ENCODE measurements at places on chromosomes 1 and 21. TPM values are rescaled to one million over a fixed set of nuclear protein-coding genes. Genes with fewer than 3 reads are reported as not detected.
A peak's percentile ranks its signal among the peaks of the same experiment; 100 is the strongest.

Gene LENEP
- total RNA-seq: not detected

DNA sequence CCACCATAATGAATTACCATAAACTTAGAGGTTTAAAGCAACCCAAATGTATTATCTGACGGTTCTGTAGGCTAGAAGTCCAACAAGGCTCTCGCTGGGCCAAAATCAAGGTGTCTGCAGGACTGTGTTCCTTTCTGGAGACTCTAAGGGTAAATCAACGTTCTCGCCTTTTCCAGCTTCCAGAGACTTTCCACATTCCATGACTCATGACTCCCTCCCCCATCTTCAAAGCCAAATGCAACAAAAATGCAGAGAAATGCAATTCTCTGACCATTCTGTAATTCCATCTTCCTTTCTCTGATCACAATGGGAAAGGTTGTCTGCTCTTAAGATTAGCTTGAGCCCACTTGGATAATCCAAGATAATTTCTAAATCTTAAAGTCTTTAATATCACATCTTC lies 287.1 kb downstream of the LTN1 start:
- no peak for DNase-seq

- no peak for DNase-seq
These were observed 166.4 kb downstream of the PSMG1 start for GRCh38 chr21:39016740-39017315.

DNA sequence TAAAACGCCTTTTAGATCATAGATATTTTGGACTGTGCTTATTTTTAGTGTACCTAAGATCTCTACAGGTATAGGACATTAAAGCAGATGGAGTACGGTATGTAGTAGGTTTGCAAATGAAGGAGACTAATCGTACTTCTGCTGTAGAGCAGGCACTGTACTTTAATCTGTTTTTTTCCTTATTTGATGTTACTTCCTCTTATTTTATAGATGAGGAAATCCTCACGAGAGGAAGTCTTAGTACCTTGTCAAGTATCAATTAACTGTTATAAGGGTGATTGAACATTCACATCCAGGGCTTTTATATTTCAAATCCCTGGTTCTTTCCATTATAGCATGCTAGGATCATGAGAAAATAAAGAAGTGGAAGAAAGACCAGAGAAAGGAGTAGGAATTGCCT lies 41.1 kb downstream of the CACHD1 start:
- DNase-seq: no peak

- DNase-seq: peak; percentile 62
These were observed 2.4 kb downstream of the RAB7B start for GRCh38 chr1:206000641-206001339.

DNA sequence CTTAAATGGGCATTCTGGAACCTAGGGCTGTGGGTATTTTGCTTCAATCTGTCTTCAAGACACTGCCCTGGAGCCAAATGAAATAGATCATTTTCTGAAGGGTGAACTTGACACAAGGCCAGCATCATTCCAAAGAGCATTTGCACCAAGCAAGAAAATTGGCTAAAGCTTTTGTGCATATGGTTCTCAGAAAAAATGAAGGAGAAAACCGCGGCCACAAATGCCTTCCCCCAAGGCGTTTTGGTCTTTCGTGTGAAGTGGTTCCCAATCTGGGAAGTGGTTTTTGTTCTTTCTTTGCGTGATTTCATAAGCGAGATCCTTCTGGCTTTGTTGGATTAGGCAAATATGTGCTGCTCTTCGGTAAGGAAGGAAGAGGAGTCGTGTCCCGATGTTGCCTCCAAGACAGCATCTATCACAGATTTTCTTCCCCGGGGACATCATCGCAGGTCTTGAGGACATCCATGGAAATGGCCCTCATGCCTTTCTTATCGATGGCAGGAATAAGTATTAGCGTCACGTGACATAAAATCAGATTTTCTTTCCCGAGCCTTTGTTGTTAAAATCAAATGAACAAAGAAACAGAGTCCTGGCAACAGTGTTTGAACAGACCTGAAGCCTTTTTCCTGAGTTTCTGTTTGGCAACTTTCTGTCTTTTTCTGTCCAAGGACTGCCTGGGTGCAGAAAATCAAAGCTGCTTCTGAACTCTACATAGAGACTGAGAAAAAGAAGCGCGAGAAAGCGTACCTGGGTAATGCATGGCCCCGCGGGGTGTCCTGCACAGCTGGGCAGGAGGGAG lies 31.0 kb downstream of the ATP5PO start:
- DNase-seq: no peak

DNA sequence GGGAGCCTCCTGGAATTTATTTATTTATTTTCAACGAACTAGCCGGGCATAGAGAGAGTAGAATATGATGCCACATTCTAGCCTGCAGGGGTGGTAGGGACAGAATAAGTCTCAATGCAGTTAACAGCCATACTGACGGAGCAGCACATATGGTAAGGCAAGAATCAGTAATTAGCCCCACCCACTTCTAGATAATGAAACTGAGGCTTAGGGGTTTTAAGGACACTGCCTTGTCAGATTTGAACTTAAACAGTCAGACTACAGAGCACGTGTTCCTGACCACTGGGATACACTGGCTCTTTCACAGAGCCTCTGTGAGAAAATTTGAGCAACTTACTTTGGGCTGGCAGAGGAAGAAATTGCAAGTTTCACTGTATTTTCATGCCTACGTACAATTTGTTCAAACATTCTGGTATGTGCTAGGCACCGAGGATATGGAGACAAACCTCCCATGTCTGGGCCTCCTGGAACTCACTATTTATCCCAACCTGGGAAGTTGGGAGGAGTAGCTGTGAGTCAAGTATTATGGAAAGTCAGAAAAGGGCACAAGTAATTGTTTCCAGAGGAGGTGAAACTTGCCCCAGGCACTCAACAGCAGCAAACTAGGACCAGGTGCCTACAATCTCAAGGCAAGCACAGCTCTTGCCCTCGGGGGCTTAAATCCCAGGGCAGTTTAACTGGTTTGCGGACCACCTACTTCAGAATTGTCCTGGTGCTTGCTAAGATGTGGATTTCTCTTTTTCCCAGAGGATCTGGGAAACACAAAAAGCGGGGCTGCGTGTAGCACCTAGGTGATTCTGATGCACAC lies 1.6 kb upstream of the CLIC4 start:
- no peak for DNase-seq

DNA sequence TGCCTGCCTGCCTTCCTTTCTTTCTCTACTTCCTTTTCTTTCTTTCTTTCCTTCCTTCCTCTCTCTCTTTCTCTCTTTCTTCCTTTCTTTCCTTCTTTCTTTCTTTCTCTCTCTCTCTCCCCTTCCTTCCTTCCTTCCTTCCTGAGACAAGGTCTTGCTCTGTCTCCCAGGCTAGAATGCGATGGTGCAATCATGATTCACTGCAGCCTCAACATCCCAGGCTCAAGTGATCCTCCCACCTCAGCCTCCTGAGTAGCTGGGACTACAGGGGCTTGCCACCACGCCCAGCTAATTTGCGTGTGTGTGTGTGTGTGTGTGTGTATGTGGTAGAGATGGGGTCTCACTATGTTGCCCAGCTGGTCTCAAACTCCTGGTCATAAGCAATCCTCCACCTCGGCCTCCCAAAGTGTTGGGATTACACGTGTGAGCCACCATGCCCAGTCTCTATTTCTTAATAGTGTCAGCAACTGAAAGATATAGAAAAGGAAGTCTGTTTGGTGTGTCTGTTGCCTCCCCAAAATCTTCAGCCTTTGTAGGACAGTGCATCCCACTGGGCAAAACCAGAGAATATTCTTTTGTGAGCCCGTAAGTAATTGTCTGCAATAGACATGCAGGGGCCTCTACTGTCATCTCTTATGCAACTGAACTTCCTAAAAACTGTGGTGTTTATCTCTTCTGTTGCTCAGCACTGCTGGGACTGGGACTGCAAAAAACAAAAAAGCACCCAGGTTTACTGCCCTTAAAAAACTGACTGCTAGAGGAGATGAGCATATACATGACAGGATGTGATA lies 20.9 kb upstream of the RAB4A start:
- DNase-seq: no peak

Gene TSEN15
- total RNA-seq: 25.6 TPM

GRCh38 chr1:59366346-59366745 lies 69.5 kb downstream of the FGGY start:
- DNase-seq: no peak

GRCh38 chr1:170194451-170194850 lies 48.7 kb downstream of the NTMT2 start:
- DNase-seq: no peak

DNA sequence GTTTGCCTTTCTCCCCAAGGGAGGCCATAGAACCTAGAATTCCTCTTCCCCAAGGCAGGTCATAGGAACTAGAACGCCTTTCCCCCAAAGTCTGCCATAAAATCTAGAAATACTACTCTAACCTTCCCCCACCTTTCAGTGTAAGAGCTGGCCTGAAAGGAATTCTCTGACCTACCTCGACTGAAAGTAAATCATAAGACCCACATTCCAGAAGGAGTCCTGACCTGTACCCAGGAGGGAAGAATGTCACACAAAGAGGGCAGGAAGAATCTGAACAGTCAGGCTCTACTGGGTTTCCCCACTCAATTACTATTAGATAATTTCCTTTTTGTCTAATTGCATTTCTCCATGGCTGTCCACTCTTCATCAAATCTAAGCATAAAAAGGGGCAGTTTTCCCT lies 5.7 kb upstream of the ATG4C start:
- DNase-seq: no peak

Gene TRPM2
- 1.2 TPM for total RNA-seq
